HS-5 (cell line): ENCODE measurements at places on chromosomes 12 and 14.

DNA sequence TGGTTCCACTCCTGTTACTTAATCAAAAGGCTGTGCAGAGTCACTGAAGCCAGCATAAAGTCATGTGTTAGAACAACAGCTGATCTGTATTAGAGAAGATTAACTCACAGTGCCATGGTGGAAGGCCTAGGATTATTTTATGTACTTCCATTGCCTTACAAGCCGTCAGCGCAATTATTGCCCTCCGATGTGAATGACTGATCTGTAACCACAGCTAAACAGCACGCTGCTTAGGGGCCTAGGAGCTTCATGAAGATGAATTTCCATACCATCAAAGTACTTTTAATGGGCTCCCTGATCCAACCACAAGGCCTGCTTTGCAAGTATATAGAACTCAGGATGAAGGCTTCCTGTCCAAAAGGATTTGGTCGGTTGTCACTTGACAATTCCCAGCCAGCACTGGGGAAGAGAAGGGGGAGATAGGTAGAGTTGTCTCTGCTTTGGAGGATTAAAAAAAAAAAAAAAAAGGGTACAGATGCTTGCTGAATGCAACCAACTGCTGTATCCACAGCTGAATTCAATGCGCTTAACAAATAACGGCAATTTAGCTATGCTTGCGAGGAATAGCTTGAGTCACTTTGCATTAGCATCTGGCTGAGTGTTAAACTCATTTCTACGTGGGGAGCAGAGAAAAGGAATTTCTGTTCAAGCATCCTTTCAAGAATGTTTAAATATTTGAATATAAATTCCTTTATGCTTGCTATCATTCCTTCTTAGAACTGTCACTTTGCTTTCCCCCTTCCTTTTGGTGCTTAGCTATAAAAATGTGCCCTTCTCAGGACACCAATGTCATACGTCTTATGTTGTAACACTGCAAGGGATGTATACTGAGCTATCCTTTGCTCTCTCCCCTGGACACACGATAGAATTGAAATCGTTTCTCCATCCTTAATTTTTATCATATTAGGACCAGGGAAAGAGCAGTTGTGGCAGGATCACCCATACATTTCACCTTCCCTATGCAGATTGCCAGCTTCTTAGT, 387.8 kb downstream of the SOX5 start:
- no peak for DNase-seq

- no peak for DNase-seq
Measured at GRCh38 chr12:129169928-129170327, 316.6 kb downstream of the GLT1D1 start.

- DNase-seq: no peak
Measured at GRCh38 chr14:40841886-40842285, 764.8 kb upstream of the LRFN5 start.

DNA sequence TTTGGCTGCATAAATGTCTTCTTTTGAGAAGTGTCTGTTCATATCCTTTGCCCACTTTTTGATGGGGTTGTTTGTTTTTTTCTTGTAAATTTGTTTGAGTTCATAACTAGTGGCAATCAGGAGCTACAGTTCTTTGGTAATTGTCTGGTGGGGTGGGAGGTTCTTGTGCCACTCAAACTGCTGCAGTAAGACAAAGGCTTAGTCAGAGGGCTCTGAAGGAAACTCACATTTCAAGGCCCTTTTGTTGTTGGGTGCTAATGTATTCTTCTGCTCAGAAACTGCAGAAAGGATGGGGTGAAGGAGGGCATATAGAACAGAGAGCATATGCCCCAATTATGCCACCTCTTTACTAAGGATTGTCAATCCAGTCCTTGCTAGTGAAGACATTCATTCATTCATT, 21.9 kb downstream of the MYRFL start:
- DNase-seq: no peak

GRCh38 chr12:82627799-82628198, 58.9 kb upstream of the TMTC2 start:
- peak; percentile 9 for DNase-seq

- DNase-seq: no peak
Measured at GRCh38 chr14:66998013-66998412, 191.2 kb upstream of the GARIN2 start.

GRCh38 chr14:50974118-50974517, 29.8 kb upstream of the PYGL start:
- DNase-seq: no peak

DNA sequence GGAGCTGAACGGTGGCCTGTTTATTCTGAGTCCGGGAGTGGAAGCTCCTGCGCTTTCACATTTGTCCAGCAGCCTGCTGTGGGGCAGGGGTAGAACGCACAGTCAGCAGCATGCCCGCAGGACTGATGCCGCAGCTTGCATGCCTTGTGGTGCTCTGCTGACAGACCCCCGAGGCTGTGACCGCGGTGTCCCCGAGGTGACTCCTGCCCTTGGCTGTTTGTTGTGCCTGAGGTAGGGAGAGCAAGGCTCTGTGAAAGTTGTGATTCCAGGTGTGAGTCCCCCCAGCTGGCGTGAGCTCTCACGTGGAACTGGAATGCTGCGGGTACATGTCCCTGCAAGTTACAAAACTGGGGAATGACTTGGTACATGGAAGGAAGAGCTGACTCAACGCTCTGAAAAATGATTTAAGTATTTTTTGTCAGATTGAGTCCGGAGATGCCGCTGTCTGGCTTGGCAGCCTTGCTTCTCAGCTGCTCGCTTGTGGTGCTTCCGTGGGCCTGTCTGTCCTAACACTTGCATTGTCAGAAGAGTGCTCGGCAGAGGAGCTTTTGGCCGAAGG, 18.1 kb downstream of the MLXIP start:
- no peak for DNase-seq

GRCh38 chr14:72763892-72764291, 130.0 kb downstream of the DPF3 start:
- no peak for DNase-seq
